ENCODE measurements at places on chromosomes 5 and 9.

DNA sequence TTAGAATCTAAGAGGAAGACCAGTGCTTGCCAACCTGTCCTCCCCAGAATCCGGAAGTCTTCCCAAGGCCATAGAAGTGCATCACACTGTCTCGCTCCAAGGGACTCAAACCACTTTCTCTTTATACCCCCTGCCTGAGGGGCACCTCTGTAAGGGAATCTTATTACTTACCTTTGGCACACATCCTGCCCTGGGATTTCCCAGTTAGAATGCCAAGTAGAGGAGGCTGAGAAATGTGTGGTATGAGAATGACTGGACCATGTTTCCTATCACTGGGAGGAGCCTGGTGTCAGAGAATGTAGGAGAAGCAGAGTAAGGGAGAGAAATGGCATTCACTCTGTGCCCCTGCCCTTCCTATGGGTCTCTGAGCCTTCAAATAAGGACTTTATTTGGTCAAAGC is 85.8 kb downstream of the AOPEP start:
- no peak for DNase-seq

DNA sequence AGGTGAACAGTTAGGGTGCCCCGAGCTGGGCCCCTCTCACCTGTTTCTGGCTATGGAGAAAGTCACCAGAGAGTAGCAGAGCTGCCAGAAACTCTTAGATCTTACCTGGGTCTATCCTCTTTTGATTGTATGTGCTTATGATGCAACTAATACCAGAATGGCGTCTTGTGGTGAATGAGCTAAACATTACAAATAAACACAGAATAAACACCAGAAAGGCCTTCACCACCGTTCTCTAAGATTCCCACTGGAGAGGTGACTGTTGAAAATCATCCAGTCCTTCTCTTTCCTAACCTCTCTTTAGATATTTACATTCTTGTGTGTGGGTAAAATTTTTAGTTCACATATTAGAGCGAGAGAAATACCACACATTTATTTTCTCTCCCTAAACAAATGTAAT is 241.7 kb upstream of the GAS1 start:
- no peak for DNase-seq

- no peak for DNase-seq
Observed at GRCh38 chr9:103867886-103868285, 226.2 kb upstream of the SMC2 start.

DNA sequence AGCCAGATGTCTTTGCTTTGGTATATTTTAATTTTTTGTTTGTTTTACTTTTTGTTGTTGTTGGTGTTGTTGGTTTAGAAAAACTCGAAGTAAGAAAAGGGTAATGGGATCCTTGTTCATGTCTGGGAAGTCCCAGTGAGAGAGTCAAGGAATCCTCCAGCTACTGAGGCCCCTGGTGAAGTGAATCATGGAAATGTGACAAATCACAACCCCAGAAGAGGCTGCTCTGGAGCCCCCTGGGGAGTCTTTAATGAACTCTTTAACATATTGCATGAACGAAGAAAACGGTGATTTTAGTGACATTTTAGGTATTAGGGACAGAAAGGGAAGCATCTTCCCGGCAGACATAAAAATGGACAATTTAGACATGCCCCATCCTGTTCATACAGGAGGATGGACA is 41.3 kb downstream of the TMEM174 start:
- no peak for DNase-seq

- no peak for DNase-seq
Observed at GRCh38 chr5:3004361-3005080, 253.0 kb upstream of the IRX2 start.

DNA sequence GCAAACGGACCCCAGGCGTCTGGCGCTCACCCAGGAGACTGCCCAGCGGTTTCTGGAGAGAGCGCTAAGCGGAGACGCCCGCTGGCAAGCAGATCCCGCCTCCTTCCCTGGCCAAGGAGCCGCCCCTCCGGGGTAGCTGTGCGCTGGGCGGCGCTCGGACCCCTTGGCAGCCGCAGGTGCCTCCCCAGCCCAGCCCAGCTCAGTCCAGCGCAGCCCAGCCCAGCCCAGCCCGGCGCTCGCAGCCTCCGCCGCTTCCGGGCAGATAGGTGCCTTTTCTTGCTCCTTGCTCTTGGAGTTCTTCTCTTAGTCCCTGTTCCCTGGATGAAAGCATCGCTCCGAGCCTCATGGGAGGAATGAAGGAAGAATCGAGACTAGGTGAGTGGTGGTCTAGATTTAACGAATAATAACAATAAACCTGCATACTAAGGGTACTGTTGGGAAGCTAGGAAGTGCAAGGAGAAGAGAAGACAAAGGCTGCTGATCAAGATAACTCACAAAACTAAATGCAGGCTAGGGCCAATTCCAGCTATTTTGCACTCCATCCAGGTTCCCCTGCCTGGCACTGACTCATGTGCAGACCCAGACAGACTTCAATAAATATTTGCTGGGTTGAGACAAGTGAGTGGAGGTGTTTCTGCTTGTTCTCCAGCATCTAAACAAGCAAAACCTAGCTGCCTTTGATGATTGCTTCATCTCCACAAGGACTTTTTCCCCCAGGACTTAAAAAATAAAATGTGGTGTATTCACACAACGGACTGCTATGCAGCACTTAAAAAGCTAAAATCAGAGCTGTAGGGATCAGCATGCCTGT is at the start of gene STK32A:
STK32A (plus strand) TSS at position 202 of the 811 bp plus-strand sequence. CDS start 4,609 bp downstream, outside the sequence.
- no peak for DNase-seq

DNA sequence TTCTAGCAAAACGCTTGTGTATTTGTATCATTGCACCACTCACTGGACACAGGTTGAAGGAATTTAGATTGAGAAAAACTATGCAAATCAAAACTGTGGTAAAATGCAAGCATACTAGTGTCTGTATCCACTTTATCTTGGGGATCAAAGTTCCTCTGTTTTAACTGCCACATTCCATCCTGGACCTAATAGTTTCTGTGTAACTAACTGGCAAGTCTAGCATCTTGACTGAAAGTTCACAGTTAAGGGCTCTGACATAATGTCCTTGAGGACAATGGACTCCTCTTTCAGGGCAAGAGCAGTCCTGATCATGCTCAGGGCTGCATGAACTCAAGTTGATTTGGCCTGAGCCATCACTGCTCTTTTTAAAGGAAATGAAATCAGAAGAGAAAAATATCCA is 30.7 kb downstream of the NFIB start:
- no peak for DNase-seq

- DNase-seq, result no peak
Observed at GRCh38 chr5:112434641-112435040, 15.6 kb upstream of the EPB41L4A start.

- no peak for DNase-seq
Observed at GRCh38 chr5:9733486-9733885, 103.3 kb upstream of the TAS2R1 start.

GRCh38 chr5:146098047-146098446 is 7.3 kb downstream of the PLAC8L1 start:
- no peak for DNase-seq

- no peak for DNase-seq
Observed at GRCh38 chr9:131216806-131217205, 59.5 kb downstream of the FAM78A start.

DNA sequence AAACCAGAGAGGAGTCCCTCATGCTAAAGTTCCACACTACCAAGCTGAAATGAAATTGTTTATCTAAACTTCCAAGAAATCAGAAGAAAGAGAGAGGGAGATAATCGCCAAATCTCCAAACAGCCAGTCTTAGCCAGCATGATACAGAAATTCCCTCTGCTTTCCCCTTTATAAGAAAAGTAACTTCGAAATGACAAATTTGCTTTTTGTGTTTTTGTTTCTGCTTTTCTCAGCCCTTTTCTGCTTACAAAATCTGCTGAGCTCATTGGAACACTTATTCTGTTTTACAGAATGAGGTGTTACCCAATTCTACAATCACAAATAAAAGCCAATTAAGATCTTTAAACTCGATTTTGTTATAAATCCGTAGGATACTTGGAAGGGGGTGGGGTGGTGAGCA is 72.9 kb downstream of the SFXN1 start:
- no peak for DNase-seq

DNA sequence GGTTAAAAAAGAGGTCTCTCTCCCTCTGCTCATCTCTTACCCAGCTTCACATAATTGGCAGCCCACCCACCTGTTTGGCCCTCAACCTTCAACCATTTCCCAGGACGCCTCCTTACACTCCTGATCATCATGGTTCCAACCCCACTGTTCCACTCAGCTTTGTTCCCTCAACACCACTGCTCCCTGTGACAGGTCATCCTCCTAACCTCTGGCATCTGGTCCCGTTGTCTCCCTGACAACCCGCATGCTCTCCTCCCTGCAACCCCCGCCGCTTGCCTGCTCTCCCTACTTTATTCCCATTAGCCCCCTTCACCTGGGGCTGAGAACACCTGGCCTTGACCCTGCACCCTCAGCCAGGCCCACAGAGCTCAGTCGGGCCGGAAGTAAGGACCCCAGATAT is 12.9 kb downstream of the PCDHGC5 start:
- no peak for DNase-seq

GRCh38 chr5:72871366-72872024 is 55.0 kb downstream of the TNPO1 start:
- no peak for DNase-seq

GRCh38 chr5:179806250-179807048 is at the start of gene MGAT4B:
Gene MGAT4B (minus strand): TSS chr5:179806866. CDS start chr5:179806583, 283 bp downstream.
- peak; percentile 21 for DNase-seq

GRCh38 chr5:172679628-172680212 is 38.7 kb downstream of the NEURL1B start:
- no peak for DNase-seq

DNA sequence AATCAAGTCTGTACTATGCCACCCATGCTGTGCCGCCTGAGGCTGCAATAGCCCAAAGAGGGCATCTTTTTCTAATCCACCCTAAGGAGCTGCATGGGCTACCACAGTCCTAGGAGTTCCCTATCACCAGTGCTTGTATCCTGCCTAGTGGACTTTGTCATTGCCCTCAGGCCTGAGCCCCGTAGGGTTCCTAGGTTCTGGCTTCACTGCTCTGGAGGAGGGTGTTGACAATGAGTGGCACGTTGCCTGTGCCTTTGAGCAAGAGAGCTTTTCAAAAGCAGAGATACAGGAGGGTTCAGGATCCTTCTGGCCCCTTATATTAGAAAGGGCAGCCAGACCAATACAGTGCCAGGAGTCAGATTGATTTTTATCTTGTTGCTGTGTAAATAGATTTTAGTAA is 93.0 kb downstream of the PRDM6 start:
- DNase-seq, result no peak

DNA sequence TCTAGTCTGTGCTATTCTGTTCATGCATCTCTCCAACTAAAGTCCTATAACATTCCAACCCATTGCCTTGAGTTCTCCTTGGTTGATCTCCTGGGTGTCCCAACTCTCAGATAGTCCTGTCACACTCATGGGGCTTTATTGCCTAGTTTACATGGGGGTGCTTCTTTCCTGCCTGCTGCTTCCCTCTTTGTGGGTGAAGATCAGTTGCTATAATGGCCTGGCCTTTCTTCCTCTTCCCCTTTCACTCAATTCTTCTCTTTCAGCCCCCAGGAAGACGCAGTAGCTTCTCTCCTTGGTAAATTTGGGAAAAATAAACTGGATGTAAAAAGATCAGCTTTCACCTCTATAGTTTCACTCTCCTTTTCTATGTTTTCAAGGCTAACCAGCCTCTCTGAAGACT is 66.5 kb downstream of the PTCD2 start:
- DNase-seq, result no peak

- DNase-seq, result no peak
Observed at GRCh38 chr9:13274886-13275641, 4.4 kb downstream of the MPDZ start.

DNA sequence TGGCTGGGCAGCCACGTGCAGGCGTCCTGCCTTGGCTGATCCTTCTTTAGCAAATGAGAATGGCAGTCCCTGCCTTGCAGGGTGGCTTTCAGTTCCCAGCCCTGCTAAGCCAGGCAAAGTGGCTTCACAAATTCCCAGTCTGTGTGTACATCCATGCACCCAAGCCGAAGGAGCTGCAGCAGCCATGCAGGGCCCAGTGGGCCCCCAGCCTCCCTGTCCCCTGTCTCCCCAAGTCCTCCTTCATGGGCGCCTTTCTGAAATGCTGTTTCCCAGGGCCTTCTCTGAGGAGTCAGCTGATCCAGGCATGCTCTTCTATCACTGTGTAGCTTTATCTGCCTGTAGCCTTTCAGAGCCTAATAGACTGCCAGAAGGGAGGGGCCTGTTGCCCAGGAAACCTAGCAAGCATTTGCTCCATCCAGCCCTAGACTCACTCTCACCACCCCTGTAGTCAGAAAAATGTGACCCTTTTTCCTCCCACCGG is 47.4 kb upstream of the SHC3 start:
- no peak for DNase-seq

DNA sequence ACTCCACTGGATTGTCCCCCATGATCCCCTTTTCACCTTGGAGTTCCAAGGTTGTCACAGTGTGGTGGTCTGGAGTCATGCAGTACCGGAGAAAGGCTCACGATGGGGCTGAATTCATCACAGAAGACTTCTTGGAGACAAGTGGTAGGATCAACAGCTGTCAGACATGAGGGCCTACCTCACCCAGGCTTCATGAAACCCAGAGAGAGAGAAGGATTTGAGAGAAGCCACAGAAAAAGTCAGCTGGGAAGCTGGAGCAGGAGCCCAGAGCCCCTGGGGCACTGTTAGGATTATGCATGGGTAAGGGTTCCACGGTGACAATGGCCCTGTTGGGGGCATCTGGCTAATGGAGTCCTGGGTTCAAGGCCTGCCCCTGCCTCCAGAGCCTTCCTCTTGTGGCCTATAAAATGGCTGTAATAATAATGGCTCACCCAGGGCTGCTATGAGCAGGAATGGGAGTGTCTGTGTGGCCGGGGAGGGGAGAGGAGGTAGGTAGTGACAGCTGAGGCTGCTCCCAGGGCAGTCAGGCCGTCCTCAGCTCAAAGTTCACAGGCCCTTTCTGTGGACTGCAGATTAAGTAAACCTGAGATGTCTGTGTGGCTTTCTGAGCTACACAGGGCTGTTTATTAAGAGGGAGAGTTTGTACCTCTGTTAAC is 910 bp downstream of the TRIM14 start:
- peak; percentile 16 for DNase-seq

- DNase-seq, result no peak
Observed at GRCh38 chr5:107253246-107253645, 417.5 kb downstream of the EFNA5 start.

DNA sequence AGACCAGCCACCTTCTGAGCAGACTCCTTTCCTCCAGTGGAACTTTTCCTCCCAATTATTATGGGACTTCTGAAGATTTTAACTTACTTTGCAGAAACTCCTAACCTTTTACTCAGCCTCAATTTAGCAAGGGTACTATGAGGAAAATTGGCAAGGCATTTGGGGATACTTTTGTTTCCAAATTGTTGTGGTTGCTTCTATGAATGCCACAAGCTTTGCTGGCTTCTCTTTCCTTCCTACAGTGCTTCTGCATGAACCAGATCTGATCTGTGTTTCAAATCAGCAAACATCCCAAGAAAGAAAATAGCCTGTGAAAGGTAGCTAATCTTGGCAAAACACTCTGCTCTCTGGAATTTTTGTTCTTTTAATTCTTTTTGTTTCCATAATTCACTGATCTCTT is 57.3 kb upstream of the TAF11L2 start:
- no peak for DNase-seq

DNA sequence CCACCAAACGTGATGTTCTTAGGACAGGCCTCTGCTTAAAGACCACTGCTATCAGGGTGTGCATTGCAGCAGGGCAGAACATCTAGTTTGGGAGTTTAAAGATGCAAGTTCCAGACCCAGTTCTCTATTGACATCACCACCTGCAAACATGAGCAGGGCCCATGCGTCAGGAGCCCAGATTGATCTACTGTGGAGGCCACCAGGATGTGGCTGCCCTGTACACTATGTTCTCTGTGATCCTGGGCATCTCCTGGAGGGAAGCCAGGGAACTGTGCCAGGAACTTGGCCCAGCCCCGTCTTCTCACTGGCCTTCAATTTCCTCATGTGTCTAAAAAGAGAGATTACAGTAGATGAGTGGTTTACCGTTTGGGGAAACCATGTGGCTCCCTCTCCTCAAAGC is 87.1 kb downstream of the PDE6A start:
- no peak for DNase-seq
